ENCODE measurements at places on chromosomes 16 and 17. TPM values are rescaled to one million over a fixed set of nuclear protein-coding genes. Genes with fewer than 3 reads are reported as not detected.

DNA sequence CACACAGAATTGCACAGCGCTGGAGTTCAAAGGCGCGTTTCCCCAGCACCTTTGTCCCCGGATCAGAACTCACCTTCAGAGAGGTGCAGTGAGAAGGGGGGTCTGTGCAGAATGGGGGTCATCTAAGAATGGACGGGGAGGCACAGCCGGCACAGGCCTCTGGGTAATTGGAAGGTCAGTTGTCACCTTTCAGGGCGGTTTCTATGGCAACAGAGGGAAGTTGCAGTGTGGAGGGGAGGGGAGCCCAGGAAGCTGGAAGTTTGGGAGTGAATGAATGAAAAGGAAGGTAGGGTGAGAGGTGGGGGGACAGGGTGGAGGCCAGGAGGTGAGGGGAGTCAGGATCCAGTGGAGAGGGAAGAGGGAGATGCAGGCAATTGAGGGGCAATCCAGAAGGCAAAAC is 12.4 kb upstream of the KCNG4 start:
- no peak for DNase-seq

DNA sequence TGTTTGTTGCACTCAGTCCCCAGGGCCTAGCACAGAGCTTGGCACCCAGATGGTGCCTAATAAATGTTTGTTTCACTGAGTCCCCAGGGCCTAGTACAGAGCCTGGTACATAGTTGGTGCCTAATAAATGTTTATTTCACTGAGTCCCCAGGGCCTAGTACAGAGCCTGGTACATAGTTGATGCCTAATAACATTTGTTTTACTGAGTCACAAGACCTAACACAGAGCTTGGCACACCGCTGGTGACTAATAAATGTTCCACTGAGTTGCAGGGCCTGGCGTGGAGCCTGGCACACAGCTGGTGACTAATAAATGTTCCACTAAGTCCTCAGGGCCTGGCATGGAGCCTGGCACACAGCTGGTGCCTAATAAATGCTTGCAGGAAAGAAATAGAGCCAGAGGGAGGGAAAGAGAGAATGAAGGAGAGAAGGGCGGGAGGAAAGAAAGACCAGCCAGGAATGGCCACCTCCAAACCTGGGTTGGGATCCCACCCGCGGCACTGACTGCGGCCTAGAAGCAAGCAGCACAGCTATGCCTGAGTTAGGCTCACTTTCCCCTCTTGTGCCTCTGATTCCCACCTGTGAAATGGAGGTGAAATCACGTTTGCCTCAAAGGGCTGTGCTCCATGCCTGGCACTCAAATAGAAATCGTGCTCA is 7.5 kb downstream of the SLC5A11 start:
- no peak for DNase-seq

DNA sequence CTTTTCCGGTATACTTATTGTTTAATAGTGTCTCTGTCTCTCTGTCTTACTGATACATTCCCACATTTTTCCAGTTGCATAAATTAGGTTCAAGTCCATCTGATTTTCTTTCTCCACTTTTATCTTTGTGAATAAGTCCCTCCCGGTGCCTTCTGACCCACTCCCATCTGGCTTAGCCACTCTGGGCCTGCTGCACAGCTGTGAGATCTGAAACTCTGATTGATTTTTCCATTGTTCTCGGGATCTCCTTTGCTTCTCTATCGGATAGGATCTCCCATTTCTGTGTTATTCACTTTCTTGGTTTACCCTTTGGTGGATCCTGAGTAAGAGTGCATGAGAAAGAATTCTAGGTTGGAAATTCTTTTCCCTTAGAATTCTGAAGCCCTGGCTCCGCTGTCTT is 8.6 kb downstream of the UTP4 start:
- no peak for DNase-seq

DNA sequence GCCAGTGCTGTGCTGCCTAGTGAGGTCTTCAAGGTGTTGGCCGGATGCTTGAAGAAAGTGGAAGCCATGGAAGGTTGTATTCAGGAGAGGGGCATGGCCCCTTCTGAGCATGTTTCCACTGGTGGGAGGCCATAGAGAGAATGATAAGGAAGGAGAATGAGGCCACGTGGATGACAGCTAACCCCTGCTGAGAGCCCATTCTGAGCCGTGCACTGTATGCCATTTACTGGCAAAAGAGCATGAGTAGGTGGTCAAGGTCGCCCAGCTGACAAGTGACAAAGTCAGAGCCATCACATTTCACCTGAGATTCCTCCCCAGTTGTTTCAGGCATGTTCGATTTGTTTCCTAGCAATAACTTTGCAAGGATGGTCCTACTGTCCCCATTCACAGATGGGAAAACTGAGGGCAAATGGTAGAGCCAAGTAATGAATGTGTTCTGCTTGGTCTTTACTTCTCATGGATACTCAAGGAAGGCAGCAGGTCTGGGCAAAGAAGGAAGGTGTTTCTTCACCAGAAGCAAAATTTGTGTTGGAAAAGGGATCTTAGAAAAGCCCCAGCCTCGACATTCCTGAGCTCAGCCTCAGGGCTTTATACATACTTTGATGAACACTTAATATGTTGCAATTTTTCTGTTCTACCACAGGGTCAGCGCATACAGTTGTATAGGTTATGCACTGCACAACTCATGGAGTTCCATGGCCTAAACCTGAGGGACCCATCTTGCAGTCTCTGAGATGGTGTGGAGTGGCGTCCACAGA is 10.5 kb upstream of the NKD1 start:
- DNase-seq: no peak

Gene PDXDC1
- 109 TPM for total RNA-seq

Gene CRYBA1
- not detected for total RNA-seq

All from osteocyte (in vitro differentiated cells).